ENCODE measurements at places on chromosomes 2 and 18.

- DNase-seq, result no peak
These were observed 64.0 kb downstream of the REL start for GRCh38 chr2:60945341-60945740.

DNA sequence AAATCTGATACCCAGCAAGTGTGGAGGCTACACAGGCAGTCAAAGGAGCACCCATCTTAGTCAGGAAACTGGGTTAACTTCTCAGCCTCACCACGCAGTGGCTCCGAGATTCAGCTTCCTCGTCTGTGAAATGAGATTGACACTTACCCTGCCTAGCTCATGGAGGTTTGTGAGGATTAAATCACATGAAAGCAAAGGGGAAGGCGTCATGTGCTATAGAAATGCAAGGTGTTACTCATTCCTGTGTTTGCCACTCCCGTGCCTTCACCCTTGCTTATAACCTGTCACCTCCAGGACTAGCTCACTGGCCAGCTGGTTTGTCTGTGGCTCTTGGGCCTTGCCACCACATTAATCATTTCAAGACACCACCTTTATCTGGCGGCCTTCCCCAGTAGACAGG is 118.9 kb upstream of the FOSL2 start:
- DNase-seq, result no peak

DNA sequence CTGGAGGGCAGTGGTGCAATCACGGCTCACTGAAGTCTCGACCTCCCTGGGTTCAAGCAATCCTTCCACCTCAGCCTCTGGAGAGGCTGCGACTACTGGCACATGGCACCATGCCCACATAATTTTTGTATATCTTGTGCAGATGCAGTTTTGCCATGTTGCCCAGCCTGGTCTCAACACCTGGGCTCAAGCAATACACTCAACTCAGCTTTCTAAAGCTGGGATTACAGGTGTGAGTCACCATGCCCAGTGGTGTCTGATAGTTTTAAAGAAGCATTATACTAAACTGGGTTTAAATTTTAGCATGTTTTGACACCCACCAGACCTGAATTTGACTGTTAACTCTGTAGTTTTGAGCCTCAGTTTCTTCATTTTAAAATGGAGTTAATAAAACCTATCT is 109.4 kb upstream of the SLC38A11 start:
- DNase-seq, result no peak

GRCh38 chr18:63859781-63860475 is 27.6 kb upstream of the SERPINB2 start:
- no peak for DNase-seq

DNA sequence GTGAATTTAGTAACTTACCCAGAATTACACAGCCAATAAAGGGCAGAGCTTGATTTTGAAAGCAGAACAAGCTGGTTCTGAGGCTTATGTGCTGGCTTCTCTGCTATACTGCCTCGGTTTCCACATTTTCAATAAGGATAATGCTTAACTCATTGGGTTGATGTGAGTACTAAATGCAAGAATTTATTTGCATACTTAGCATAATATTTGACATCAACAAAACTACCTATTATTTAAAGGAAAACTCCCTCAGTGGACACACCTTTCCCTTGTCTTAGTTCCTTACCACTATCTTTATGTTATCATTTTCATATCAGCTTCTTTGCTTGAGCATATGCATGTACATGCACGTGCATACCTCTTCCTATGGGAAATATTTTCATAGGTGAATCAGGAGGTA is 3.0 kb upstream of the TGFA start:
- DNase-seq, result no peak

- DNase-seq, result no peak
These were observed 61.3 kb upstream of the HAAO start for GRCh38 chr2:42853549-42854206.

- DNase-seq, result no peak
These were observed 303.8 kb upstream of the TRIB2 start for GRCh38 chr2:12412898-12413305.

- peak; percentile 28 for DNase-seq
These were observed 69.6 kb upstream of the RTN4 start for GRCh38 chr2:55119711-55120487.

- DNase-seq, result no peak
These were observed 25.1 kb downstream of the UGGT1 start for GRCh38 chr2:128115921-128116623.

DNA sequence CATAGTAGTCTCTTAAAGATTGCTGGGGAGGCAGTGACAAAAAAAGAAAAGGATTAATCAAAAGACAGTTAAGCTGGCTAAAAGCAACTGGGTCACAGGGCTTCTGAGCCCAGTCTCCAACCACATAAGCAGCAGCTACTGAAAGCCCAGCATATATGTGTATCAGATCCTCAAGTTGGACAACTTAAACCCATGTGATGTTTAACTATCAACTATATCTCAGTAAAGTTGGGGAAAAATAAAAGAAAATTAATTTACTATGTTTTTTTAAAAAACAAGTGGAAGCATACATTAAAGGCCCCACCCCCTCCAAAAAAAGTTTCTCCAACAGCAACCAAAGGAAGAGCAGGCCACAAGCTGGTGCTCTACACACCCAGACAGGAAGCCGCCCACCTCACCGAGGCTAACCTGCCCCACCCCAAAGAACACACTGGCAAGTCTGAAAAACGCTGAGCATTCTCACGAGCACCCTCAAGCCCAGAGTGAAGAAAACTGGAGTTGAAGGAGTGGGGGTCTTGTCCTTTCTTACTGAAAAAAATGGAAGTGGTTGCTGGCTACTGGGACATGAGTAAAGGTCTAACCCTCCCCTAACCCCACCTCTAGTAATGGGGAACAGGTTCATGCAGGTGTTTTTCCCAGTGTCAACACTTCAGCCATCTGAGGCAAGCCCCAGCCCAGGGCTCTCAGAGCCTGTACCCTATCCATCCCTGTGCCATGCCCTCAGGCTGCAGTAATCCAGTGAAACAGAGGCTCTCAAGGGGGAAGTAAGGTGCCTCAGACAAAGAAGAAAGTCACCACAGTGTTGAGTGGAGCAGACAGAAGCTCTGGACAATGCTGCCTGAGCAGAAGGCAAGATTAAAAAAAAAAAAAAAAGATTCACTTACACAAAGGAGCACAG is 106.3 kb downstream of the GYPC start:
- DNase-seq, result no peak

GRCh38 chr2:105478670-105479069 is 79.8 kb upstream of the FHL2 start:
- DNase-seq, result no peak

GRCh38 chr2:237276716-237277490 is 137.1 kb downstream of the COL6A3 start:
- no peak for DNase-seq

DNA sequence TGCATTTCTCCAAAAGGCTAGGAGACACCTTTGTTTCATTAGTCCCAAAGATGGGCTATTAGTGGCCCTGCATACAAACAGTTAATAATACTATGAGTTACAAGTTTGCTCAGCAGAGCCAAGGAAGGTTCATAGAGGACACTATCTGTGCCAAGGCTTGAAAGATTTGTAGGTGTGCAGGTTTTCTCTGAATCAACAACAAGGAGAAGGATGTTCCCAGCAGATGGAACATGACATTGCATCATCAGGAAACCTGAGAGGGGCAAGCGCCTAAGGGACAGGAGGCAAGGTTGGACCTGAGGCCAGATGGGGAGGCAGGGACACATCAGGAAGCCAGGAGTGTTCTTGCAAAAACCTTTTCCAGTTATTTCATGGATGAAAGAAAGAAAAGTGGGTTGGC is 35.4 kb upstream of the STK17B start:
- DNase-seq, result no peak
